Esophagus mucosa (tissue), 1 donor: ENCODE measurements at places on chromosomes 6 and 20. TPM values are rescaled to one million over a fixed set of nuclear protein-coding genes. Genes with fewer than 3 reads are reported as not detected.

- peak; percentile 49 for ATAC-seq
Measured at GRCh38 chr6:139337830-139338229, 36.6 kb downstream of the CITED2 start.

GRCh38 chr20:48403167-48403761, 424.5 kb downstream of the PREX1 start:
- no peak for ATAC-seq

DNA sequence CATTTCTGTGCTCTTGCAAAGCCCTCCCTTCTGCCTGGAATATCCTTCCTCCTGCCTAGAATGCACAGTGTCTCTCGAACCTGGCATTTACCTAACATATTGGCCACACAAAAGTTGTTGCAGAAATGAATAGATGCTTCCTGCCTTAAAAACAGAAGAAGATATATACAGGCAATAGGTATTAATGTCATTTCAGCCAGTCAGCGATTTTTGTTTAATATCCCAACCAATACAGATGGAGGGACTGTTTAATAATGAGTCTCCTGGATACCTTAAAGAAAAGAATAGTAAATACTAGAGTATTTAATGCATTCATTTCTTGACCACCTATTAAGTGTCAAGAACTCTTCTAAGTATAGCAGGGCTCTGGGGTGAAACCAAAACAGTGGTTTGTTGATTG, 70.3 kb downstream of the MBOAT1 start:
- no peak for ATAC-seq

- peak; percentile 45 for ATAC-seq
Measured at GRCh38 chr20:50762435-50763220, 31.2 kb downstream of the PARD6B start.

GRCh38 chr6:3825331-3825831, 23.8 kb upstream of the FAM50B start:
- ATAC-seq: peak; percentile 54

- no peak for ATAC-seq
Measured at GRCh38 chr6:105676857-105677256, 274.0 kb upstream of the PREP start.

DNA sequence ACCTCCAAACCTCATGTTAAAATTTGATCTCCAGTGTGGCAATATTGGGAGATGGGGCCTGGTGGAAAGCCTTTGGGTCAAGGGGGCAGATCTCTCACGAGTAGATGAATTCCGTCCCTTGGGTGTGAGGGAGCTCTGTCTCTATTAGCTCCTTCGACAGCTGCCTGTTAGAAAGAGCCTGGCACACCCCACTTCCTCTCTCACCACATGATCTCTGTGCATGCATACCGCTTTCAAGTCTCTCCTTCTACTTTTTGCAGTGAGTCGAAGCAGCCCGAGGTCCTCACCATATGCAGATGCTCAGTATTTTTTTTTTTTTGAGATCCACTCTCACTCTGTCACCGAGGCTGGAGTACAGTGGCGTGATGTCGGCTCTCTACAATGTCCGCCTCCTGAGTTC, 176.9 kb downstream of the SYNDIG1 start:
- no peak for ATAC-seq

DNA sequence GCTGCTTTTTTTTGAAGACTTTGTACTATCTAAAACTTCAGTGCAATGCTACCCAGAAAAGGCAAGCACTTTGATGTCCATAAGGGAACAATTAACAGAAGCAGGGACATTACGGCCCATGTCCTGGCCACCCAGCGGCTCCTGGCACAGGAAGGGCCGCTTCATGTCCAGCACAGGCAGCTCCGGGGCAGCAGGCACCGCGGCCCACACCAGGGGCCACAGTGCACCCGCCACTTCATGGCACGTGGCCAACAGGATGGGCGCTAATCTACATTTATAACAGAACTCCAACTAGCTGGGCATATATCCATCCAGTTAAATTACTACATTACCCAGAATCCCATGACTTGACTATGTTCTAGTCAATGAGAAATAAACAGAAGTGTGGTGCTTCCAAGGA, 198.2 kb upstream of the ID4 start:
- ATAC-seq: no peak

DNA sequence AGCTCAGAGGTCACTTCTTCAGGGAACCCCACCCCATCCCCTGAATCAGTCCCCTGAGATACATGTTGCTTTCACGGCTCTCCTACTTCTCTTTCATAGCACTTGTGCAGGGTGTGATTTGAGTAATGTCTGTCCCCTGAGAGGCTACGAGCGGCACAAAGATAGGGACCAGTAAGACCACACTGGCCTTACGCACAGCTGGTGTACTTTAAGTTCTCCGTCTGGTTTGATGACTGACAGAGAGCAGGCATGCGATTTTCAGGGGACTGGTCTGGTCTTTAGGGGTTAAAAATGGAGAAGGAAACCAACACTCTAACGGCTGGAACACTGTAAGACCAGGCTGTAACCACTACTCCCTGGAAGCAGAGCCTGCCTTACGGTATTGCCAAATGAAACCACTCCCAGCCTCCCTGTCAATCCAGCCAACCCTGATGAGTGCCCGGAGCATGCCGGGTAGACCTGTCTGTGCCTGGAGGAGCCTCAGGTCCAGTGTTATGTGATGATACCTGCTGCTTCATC, 47.1 kb downstream of the ELMO2 start:
- ATAC-seq: no peak

DNA sequence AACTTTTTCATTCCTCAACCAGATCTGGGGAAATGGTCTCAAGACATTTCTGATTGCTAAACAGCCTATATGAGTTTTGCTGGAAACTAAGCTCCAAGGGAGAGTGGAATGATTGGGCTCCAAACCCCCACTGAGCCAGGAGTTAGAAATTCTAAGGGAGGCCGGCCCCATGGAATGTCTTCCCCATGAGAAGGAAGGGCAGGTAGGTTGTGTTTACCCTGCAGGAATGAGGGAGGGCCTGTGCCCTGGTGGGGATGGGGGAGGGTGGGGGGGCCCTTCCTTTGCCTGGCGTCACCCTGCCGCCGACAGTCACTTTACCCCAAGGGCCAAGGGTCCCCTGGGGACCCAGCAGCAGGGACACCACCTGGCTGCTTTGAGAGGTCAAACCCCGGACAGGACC, 298.9 kb downstream of the TFAP2C start:
- no peak for ATAC-seq

DNA sequence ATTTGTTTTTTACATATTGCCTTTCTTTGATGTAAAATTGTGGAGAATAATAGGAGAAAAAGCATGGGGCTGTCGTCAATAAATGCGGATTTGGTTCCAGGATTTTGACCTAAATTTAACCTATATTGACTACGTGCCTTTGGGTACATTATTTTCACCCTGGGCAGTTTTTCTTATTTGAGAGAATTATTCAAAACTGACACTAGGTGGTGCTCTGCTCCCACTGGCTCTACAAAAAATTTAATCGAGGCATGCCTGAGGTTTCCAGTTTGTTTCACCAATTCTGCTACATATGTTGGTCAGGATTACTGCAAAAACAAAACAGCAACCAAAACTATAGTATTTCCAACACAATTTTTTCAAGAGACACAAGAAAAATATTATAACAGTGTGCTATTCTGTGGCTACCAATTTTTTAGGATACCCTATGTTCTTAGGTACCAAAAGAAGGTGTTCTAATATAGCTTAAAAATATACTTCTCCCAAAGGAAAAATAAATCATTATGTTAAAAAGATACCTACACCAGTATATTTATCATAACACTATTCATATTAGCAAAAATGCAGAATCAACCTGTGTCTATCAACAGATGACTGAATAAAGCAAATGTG, 48.6 kb upstream of the FABP7 start:
- peak; percentile 58 for ATAC-seq

- ATAC-seq: no peak
Measured at GRCh38 chr6:104326173-104327001, 533.3 kb downstream of the HACE1 start.

DNA sequence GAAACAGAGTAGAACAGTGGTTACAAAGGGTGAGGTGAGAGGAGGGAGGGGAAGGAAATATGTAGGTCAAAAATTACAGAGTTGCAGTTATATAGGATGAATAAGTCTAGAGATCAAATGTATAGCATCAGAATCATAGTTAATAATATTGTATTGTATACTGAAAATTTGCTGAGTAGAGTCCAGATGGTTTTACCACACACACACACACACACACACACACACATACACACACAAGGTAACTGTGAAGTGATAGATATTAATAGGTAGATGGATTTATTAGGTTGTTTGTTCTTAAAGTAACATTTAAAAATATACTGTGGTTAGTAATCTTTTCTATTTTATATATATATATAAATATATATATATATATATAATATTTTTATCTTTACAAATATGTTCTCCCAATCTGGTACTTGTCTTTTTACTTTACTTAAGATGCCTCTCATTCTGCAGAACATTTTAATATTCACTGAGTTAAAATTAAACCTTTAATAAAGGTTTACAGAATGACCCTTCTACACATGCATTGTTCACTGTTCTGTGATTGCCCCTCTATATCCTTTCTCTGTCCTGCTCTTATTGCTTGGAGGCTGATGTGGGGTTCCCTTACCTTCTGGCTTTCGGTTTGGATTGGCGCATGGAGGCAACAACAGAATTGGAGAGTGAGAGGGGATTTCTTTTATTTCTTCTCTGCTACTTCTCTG, 408 bp downstream of the PTCHD4 start:
- no peak for ATAC-seq

GRCh38 chr6:10976571-10976970, 67.5 kb downstream of the ELOVL2 start:
- no peak for ATAC-seq

DNA sequence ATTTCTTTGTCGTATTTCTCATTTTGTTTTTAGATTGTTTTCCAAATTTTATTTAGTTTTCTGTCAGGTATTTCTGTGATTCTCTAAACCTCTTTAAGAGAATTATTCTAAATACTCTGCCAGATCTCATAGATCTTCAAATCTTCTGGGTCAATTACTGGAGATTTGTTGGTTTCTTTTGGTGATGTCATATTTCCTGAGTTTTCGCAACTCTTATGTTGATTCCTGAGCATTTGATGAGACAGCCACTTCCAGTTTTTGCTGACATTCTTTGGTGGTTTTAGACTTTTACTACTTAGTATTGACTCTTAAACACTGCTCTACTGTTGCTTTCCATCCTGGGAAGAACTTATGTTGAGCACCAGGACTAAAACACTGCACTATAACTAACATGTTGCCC, 21.9 kb downstream of the ADGB start:
- no peak for ATAC-seq

GRCh38 chr6:53691252-53691651, 25.7 kb upstream of the KLHL31 start:
- no peak for ATAC-seq

GRCh38 chr6:166814390-166814789, 142.0 kb downstream of the RNASET2 start:
- no peak for ATAC-seq

GRCh38 chr20:25048519-25048952, 9.4 kb downstream of the ACSS1 start:
- ATAC-seq: peak; percentile 68

- no peak for ATAC-seq
Measured at GRCh38 chr6:89987830-89988229, 93.6 kb downstream of the GJA10 start.

RIPPLY2 gene
- total RNA-seq: not detected

RHAG gene
- total RNA-seq: not detected

ASIP gene
- not detected for total RNA-seq

SSTR4 gene
- total RNA-seq: not detected

COL9A3 gene
- total RNA-seq: 1.5 TPM
